NCI-H1417 (cell line): ENCODE measurements at places on chromosomes 1 and 21.

DNA sequence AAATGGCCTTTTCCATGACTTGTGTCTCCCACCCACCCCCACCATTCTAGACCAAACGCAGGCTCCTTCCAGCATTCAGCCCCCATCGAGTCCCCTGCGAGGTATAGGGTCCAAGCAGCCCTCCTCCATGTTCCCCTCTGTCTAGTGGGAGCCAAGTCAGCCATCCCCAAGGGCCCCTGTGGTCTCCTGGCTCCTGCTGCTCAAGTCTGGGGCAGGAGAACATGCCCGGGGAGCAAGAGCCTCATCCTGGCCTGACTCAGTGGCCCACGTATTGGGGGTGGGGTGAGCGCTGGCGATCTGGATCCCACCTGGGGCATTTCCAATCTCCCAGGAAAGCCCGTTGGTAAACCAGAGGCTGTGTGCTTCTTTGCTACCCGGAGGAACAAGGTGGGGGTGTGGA is 4.1 kb upstream of the PRDM16 start:
- DNase-seq: no peak

DNA sequence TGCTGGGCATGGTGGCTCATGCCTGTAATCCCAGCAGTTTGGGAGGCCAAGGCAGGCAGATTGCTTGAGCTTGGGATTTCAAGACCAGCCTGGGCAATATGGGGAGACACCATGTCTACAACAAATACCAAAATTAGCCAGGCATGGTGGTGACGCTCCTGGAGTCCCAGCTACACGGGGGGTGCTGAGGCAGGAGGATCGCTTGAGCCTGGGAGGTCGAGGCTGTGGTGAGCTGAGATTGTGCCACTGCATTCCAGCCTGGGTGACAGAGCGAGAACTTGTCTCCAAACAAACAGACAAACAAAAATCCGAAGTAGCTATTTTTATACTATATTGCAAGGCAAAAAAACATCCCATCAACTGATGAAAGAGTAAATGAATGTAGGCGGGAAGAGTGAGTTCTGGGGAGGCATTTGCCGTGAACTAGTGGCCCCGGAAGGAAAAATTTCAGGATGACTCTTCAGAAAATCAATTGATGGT is 40.6 kb downstream of the NCMAP start:
- no peak for DNase-seq

- DNase-seq: no peak
Observed at GRCh38 chr1:100606438-100606837, 68.5 kb downstream of the GPR88 start.

- no peak for DNase-seq
Observed at GRCh38 chr1:15737324-15738319, 1.6 kb downstream of the SLC25A34 start.

DNA sequence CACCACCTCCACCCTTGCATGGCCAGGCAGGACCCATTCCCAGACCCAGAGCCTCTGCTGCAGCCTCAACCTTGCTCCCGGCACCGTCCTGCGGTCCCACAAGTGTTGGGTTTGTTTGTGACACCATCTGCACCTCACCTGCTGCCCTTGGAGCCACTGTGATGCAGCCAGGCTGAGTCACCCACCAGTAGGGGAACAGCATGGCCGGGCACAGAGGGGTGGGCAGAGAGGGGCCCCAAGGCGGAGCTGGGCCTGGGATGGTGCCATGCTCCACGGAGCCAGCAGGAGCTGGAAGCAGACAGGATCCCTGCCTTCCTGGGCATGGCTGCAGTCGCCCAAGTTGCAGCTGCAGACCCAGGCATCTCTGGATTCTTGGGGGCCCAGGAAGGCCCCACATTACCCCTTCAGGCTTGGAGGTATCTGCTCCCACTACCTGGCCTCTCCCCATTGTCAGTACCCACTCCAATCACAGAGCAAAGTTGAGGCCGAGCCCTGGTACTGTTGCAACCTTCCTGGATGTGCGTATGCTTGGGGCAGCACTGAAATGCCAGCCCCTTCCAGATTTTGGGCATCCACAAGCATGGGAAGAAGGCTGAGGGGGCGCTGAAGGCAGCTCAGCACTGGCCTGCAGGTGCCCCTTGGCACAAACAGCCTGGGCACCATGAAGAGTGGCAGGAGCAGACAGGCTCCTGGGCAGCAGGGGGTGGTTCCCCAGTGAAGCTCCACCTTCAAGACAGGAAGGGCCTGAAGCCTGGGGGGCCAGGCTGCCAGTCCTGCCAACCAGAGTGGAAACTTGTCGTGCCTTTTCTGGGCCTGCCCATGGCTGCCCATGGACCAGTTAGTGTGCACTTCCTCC is 172.8 kb downstream of the MATN1 start:
- DNase-seq: no peak

- DNase-seq: no peak
Observed at GRCh38 chr1:36097693-36098585, 9.2 kb downstream of the ADPRS start.

DNA sequence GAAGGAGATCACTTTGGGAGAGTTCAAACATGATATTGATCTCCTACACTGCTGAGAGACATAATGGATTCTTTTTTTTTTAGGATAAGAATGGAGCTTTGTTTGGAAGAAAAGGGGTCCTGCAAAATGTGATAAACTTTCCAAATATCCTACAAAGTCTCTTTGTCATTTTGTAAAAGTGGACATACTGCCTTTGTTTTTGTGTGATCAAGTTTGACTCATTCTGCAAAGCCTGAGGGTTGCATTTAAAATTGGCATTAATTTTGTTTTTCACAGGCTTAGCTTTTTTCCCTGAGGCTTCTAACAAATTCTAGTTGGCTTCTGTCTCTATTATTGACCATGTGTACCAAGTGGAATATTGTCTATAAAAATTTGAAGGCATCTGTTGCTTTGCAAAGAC is 113.2 kb downstream of the AK5 start:
- no peak for DNase-seq

- DNase-seq: peak; percentile 70
Observed at GRCh38 chr1:22861764-22862440, 110.8 kb downstream of the LACTBL1 start.

DNA sequence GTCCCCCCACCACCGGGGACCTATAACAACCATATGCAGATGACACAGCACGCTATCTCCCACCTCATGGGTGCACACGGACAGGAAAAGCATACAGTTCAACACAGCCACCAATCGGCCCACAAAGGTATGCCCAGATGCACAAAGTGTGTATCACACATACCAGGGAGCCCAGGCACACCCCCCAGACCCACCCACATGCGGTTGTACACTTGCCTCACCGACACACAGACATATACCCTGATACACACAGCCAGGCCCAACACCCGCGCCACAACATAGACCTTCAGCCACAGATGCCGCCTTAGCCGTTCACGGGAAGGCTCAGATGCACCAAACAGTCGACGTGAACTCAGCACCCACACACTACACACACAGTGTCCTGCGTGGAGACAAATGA is 5.5 kb downstream of the CROCC start:
- DNase-seq: no peak

GRCh38 chr1:225882694-225883615 is 775 bp upstream of the TMEM63A start:
- no peak for DNase-seq

- no peak for DNase-seq
Observed at GRCh38 chr1:151774256-151774922, 11.1 kb upstream of the MRPL9 start.

DNA sequence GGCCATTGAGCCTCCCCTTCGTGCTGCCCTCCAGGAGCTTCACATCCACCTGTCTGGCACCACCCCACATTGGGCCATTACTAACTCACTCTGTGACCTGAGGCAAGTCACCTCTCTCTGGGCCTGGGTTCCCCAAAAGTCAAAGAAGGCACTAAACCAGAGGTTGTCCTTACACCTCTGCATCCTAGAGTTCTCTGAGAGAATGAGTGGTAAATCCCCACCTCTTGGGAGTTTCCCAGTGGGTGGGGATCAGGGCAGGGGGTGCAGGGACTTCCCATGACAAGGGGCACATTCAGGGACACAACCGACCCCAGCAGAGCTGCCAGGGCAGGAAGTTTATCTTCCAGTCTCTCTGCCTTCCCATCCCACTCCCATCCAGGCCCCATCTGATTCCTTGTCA is 99.7 kb downstream of the EPHB2 start:
- DNase-seq: no peak

- peak; percentile 65 for DNase-seq
Observed at GRCh38 chr1:46197964-46198811, at the start of gene POMGNT1. TSS of gene POMGNT1 (minus strand) at chr1:46198434. CDS start at chr1:46197821, 613 bp downstream.

DNA sequence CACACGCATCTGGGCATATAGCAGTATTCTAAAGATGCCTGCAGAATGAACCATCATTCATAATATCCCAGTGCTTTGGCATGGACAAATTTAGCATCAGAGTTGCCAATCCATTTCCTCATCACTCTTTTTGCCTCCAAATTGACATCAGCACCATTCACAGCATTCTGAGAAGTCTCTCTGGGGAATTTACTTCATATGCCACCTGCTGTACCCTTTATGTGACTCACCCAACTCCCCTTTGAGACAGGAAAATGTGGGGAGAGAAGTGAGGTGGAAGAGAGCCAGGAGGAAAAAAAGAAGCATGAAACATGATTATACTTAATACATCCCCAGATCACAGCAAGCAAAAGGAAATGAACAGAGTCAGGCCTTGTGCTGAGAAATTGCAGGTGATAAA is 37.4 kb downstream of the RAB3B start:
- DNase-seq: no peak

GRCh38 chr1:153356392-153357075 is 1.1 kb upstream of the S100A9 start:
- no peak for DNase-seq

- DNase-seq: peak; percentile 7
Observed at GRCh38 chr1:110433803-110434202, 17.1 kb upstream of the PROK1 start.

DNA sequence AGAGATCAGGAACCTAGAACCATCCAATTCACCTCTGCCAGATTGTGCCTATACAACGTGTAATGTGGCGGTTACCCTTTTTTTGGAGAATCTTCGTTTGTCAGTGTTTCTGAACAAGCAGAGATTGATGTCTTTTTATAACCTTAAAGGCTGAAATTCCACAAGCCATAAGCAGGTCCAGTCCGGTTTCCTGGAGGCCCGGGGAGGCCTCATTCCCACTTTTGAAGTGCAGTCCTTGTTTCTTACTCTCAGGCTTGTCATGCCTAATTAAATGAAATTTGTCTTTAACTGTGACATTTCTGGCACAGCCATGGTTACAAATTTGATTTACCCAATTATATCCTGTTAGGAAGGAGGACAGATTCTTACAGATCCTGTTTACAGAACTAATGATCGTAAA is 27.8 kb downstream of the ZNF362 start:
- DNase-seq: no peak

GRCh38 chr1:165828669-165829329 is 1.4 kb downstream of the UCK2 start:
- DNase-seq: peak; percentile 92

DNA sequence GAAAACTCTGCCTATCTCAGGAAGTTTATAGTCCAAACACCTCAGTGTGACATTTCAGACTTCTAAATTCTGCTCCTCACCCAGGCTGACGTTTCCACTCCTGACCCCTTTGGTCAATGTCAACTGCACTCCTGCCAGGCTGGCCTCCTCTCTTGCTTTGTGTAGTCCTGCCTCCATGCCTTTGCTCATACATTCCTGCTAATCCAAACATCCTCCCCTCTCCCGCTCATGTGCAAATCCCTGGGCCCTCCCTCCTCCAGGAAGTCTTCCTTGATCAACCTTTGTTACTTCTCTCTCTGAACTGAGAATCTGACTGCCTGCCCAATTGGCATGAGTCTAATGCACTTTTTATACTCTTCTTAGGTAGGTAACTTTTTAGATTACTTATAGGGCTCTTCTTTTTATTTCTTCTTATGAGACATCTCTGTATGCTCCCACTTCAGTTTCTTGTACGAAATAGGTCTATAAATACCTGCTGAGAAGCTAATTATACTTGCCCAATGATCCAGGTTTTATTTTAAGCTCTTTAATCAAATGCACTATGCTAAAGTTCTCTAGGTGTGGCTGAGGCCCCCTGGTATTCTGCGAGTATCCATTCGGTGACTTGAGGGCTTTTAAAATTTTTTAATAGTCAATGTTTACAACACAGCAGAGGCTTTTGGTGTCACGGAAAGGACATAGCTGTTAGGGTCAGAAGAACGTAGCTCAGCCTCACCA is 128.1 kb downstream of the PLXNA2 start:
- no peak for DNase-seq

- no peak for DNase-seq
Observed at GRCh38 chr21:40383951-40384350, 463.0 kb downstream of the DSCAM start.

DNA sequence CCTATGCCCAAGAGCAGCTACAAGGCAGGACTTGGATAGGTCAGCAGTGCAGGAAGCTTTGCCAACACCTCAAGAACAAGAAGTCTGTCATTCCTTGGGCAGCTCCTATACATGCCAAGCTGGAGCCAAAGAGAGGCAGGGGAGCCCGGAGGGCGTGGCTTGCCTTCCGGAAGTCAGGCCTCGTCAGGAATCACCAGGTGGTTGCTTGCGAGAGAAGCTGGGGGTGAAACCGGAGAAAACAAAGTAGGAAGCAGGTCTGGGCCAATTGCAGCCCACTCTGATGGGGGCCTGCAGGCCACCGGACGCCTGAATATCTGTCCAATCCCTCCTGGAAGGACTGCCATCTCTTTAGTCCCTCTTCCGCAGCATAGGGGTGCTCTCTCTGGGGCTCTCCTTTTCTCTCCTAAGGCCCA is 794 bp upstream of the FAM76A start:
- peak; percentile 86 for DNase-seq

- DNase-seq: no peak
Observed at GRCh38 chr21:16402752-16403151, 673.0 kb downstream of the USP25 start.

DNA sequence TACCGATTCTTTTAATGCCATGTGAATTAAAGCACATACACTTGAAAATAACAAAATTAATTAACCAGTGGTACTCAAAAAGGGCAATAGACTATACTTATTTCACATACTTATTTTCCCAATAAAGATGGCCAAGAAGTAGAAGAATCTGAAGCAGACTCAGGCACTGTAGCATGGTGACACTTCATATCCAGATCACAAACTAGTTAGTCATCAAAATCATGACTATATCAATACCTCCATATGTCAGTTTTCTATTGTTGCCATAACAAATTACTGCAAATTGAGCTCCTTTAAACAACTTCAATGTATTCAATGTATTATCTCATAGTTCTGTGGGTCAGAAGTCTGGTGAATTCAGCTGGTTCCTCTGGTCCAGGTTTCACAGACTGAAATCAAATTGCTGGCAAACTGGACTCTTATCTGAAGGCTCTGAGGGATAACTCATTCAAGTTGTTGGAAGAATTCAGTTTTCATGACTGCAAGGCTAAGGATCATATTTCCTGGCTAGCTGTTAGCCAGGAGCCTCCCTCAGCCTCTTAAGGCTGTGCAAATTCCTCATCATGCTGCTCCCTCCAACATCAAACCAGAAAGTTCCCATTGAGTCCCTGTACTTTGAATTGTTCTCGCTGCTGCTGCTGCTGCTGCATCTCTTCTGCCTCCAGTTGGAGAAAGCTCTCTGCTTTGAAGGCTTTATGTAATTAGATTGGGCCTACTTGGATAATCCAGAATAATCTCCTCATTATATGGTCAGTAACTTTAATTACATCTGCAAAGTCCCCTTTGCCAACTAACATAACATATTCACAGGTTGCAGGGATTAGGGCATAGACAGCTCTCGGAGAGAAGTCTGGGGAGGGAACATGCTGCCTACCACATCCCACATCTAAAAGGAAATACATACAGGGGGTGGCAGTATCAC is 91.5 kb downstream of the MRPL39 start:
- DNase-seq: no peak

- DNase-seq: no peak
Observed at GRCh38 chr1:169091480-169091941, 15.0 kb upstream of the ATP1B1 start.

GRCh38 chr1:160247053-160247452 is 15.3 kb downstream of the DCAF8 start:
- no peak for DNase-seq
